Activated CD4-positive, alpha-beta T cell treated with anti-CD3 and anti-CD28 coated beads, Interleukin-2, amount 10 ng/mL, durations not matched to agents 24 days and 14 days (primary cell): ENCODE measurements at places on chromosomes 11 and 22. TPM values are rescaled to one million over a fixed set of nuclear protein-coding genes. Genes with fewer than 3 reads are reported as not detected.

DNA sequence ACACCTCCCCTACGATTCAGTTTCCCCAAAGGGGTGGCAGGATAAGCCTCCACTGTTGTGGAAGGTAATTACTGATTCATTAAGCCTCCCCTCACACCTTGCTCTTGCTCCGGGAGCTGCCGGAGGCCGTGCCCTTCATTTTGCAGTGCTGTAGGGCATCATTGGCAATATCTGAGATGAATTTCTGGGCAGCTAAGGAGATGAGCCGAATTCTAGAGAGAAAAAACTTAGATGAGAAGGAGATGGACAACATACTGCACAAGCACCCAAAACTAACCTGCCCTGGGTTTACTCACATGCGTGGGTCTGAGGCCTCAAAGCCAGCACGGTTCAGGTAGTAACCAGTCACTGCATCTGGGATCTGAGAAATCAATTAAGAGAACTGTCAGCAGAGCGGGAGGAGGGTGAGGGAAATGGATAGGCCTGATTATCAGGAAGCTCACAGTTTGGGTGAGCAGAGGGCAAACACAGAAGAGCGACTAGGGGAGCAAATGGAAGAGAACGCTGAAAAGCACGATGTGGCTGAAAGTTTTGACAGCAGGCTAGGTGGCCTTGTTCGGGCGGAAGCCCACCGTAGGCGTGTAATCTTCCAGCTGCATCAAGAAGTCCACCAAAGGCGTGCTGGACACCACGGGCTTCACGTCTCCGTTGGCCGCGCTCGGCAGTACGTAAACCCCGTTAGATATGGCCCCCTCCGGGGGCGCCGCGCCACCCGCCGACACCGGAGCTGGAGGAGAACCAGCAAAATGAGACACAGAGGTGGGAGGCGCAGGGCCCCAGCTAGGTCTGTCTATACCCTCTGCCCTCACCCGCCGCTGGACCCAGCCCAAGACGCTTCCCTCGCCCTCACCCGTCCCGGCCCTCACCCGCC lies 689 bp downstream of the TAF10 start:
- no peak for DNase-seq

GRCh38 chr11:123235117-123235655 lies 40.1 kb upstream of the CLMP start:
- DNase-seq: peak; percentile 78

DNA sequence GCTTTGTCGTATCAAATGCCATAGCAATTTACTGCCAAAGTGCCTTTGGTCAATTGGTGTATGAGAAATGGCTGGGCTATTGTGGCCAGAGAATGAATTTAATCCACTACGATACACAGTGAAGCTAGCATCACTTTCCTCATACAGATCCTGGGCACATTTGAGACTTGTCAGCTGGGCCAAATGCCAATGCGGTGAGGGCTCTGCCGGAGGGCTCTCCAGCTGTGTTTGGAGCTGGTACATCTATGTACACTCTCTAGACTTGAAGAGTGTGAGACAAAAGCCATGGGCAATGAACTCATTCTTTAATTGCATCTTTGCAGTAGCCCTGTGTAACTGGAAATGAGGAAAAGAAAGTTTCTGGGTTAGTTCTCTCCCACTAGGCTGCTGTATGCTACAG lies 1052.9 kb downstream of the NTM start:
- no peak for DNase-seq

- no peak for DNase-seq
Observed at GRCh38 chr11:118260353-118260752, 3.7 kb downstream of the MPZL2 start.

- no peak for DNase-seq
Observed at GRCh38 chr11:57471496-57471895, 11.2 kb downstream of the RTN4RL2 start.

- DNase-seq: no peak
Observed at GRCh38 chr22:41917903-41918791, 3.3 kb upstream of the SHISA8 start.

DNA sequence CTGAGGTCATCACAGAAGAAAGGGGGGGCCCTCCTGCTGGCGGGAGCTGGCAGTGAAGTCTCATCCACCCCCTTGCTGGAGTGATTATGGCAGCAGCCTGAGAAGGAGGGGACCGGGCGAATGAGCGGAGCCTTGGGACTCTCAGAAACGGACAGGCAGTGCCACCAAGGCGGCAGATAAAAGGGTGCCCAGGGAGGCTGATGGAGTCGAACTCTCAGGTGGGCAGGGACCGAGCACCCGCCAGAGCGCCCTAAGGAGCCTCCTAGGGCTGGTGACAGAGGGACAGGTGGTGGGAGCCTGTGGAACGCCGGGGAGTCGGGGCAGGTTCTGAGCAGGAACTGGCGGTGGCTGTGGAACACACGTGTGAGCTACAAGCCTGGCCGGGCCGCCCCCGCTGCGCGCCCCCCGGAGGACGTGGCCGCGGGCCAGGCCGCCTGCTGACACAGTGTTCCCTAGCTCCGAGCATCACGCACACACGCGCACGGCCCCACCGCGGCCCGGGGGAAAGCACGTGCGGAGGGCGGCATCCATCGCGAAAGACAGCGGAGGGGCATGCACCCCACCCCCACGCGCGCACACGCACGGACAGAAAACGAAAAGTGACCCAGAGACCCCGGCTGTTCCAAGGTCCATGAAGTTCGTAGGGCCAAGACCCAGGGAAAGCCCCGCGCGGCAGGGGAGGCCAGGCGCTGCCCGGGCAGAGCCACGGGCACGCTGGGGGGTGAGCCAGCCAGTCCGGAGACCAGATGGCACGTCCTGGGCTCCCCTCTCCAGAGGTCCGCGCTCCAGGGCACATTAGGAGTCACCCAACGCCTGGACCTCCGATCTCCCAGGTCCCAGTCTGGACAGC lies 1.0 kb downstream of the VWCE start:
- DNase-seq: peak; percentile 71

DNA sequence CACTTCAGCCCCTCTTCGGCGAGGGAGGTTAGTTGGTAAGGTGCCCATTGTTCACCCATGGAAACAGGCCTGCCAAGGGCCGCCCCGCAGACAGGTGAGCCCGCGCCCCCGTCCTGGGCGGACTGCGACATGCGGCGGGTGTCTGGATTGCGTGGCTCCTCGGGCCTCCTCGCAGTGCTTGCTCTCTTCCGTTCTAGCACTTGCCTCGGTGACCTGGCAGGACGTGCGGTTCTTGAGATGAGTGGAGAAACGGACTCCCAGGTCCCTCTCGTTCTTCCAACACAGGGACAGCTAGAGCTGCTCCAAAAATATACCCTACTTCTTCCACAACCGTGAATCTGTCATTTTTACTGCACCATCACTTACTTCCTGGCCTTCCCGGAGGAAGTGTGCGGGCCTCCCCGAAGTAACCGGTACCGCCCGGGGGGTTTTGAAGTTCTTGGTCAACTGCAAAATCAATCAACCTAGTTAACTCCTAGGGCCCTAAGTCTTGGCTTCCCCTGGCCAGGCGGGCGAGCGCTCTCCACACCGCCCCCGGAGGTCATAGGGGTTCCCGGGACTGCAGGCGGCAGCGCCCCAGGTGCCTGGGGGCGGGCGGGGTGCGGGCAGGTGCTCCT lies 745 bp upstream of the ZBTB44 start:
- DNase-seq: peak; percentile 84

DNA sequence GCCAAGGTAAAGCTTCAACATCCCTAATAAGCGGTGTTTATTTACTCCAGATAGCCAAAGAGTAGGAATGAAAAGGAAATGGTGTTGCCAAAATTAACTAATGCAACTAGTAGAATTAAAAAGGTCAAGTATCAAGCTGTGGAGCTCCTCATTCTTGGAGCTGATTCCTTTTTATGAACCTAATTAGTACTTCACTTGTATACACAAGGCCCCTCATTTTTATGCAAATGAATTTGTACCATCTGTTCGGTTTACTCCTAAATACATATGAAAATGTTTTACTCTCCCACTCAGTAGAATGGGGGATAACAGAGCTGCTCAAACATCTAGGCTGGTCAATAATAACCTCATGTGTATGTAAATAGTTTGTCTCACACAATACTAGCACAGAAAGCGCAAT lies 426.4 kb upstream of the LUZP2 start:
- no peak for DNase-seq

GRCh38 chr11:120798854-120799253 lies 225.0 kb upstream of the TBCEL start:
- DNase-seq: no peak

GRCh38 chr11:1781593-1781975 lies 17.9 kb upstream of the CTSD start:
- no peak for DNase-seq

GRCh38 chr11:134060316-134060715 lies 8.6 kb upstream of the JAM3 start:
- DNase-seq: no peak

DNA sequence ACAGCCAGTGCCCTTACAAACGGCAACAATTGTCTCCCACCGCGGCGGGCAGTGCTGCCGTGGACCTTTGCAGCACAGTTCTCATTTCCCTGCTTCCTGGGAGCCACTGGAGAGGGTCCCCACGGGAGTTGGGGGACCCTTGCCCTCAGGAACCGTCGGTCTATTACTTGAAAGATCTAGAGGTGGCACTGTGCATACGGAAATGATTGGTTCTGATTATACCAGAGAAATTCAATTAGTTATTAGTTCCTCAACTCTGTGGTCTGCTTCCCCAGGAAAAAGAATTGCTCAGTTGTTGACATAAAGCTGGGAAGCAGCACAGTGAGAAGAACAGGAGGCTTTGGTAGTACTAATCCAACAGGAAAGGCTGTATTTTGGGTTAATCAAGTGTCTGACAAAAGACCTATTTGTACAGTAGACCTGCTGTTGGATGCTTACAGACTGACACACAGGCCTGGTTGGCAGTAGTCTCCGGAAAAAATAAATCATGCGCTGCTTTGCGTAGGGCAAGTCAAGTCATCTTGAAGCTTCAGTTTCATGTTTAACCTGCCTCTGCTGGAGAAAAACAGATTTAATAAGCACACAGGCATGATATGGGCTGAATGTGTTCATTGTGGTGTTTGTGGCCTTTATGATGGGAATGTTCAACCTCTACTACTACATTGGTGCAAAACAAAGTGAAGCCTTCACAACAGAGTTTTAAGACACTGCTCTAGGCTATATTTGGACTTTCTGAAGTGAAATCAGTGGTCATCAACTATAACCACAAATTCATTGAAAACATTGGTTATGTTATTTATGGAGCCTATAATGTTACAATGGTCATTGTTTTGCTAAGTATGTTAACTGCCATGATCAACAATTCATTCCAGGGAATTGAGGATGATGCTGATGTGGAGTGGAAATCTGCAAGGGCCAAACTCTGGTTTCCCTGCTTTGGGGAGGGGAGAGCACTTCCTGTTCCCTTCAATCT lies 54.6 kb upstream of the SC5D start:
- DNase-seq: peak; percentile 59

DNA sequence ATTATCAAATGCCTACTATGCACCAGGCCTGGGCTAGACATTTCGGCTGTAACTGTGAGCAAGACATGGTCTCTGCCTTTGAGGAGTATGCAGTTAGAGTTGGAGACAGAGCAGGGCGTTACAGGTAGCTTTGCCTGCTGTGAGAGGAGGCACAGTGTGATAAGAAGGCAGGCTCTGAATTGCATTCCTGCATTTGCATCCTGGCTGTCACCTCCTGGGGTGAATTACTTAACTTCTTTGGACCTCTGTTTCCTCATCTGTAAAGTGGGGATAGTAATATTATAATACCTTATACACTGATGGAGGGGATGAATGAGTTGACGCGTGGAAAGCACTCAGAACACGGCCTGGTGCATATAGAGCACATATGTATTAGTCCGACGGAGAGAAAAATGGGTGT lies 118.1 kb upstream of the ARHGAP20 start:
- DNase-seq: no peak

GRCh38 chr11:86800076-86800959 lies at the start of gene PRSS23:
PRSS23 (plus strand) TSS chr11:86800542; CDS start chr11:86807644, 7,102 bp downstream.
- peak; percentile 84 for DNase-seq

- DNase-seq: no peak
Observed at GRCh38 chr11:763549-764321, 13.6 kb downstream of the GATD1 start.

DNA sequence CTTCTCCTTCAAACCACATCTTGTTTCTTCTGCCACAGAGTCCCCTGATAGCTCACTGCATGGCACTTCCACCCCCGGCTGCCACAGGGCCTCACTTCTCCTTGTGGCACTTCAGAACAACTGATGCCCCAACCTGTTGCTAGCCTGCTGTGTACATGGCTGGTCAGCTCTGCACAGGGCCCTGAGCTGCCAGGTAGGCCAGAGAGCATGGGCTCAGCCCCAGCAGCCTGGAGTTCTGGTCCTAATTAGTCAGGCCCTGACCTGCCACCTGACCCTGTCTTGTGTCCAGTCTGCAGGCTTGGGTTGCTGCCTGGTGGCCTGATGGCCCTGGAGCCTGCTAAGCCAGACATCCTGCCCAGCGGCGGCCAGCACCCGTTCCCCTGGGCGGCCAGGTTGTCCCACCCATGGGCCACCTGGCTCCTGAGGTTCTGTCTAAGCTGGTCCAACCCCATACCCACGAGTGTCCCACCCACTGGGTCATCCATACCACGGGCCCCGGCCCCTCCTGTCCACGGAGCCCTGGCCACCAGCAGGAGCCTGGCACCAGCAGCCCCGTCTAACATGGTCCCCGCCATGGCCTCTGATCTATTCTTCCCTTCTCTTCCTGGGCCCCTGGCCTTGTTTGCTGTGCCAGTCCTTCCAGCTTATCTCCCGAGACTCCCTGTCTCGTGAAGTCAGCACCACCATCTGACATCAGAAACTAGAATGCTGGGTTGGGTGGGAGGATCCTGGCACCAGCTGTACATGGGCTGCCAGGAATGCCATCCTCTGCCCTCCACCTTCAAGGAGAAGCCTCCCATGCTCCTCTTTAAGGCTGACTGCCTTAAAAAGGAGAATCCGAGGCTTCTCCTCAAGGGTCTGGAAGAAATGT lies 3.1 kb upstream of the CERK start:
- DNase-seq: no peak

DNA sequence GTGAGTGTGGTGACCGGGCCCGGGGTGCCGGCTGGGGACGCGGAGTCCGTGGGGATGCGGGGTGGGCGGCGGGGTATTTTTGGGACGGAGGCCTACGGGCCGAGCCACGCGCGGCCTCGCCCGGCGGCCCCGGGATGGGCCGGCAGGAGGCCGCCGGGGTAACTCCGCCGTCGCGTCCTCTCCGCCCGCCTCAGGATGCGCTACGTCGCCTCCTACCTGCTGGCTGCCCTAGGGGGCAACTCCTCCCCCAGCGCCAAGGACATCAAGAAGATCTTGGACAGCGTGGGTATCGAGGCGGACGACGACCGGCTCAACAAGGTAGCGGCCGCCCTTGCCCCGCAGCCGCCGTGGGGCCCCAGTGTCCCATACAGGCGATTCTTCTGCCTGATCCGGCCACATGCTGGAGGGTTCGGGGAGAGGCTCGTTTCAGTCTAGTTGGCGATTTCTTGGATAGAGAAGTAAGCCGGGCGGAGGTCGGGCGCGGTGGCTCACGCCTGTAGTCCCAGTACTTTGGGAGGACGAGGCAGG lies 337 bp downstream of the RPLP2 start:
- no peak for DNase-seq

Gene TNNT3
- 1.1 and 1.2 TPM in 2 replicates for total RNA-seq

Gene MMP13
- total RNA-seq: not detected in 2 replicates

Gene DSCAML1
- total RNA-seq: 0.02 TPM in 1 of 2 replicates, not detected in the other

Gene TREH
- not detected in 2 replicates for total RNA-seq

Gene BAIAP2L2
- 0.19 and 0.45 TPM in 2 replicates for total RNA-seq

Gene CCDC116
- 0.40 and 0.51 TPM in 2 replicates for total RNA-seq

Gene MSANTD2
- 10.6 TPM in 2 replicates for total RNA-seq

Gene MS4A6E
- total RNA-seq: not detected in 2 replicates

Gene TCN2
- 0.35 and 0.45 TPM in 2 replicates for total RNA-seq

Gene RAC2
- total RNA-seq: 519 and 540 TPM in 2 replicates

Gene APOBEC3H
- 5.8 and 7.6 TPM in 2 replicates for total RNA-seq
